ENCODE measurements at places on chromosomes 1 and 21. TPM values are rescaled to one million over a fixed set of nuclear protein-coding genes. Genes with fewer than 3 reads are reported as not detected.

DNA sequence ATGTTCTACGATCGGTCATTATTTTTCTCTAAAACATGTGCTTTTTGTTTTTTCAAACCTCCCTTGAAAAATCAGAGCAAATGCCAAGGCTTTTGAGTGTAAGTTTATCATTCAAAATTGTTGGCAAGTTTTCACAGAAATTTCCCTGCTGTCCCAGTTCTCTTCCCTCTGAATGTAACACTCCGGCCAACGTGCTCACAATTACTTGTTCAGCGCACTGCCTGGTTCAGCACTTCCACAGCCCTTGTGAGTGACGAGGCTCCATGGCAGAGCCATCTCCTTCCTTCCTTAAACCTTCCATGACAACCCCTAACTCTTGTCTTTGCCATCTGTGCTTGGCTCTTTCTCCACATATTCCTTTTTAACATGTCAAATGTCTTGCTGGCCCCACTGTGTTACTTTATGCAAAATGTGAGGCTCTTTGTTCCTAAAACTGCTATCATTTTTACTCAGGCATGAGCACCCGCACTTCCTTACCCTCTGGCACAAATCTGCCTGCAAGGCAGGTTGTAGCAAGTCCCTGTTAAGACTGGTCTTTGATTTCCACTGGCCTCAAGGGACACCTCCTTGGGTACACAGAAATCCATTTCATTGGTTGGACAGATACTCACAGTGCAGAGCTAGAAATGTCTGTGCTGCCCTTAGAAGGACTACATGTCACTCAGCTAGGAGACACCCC, 142.8 kb downstream of the HUNK start:
- no peak for DNase-seq
- no peak overlapping the region for H3K27ac ChIP-seq
- no peaks in the 10 kb centered on the region for H3K27me3 ChIP-seq
- no peaks in the 10 kb centered on the region for H3K36me3 ChIP-seq

GRCh38 chr1:12532405-12533315, 85.3 kb downstream of the DHRS3 start:
- H3K4me3 ChIP-seq, result no peak overlapping the region
- H3K27ac ChIP-seq, result no peak overlapping the region
- H3K27me3 ChIP-seq, result no peaks in the 10 kb centered on the region
- peaks cover 38% of the 10 kb centered on the region for H3K4me1 ChIP-seq

GRCh38 chr1:182426442-182427430, 23.2 kb upstream of the RGSL1 start:
- no peaks in the 10 kb centered on the region for H3K27me3 ChIP-seq
- no peak for DNase-seq
- no peaks in the 10 kb centered on the region for H3K36me3 ChIP-seq

- H3K4me3 ChIP-seq, result no peak overlapping the region
- no peaks in the 10 kb centered on the region for H3K36me3 ChIP-seq
- H3K4me1 ChIP-seq, result no peaks in the 10 kb centered on the region
- no peak for DNase-seq
- H3K27me3 ChIP-seq, result no peaks in the 10 kb centered on the region
These were observed 11.1 kb downstream of the DIPK1A start for GRCh38 chr1:92949937-92950817.

DNA sequence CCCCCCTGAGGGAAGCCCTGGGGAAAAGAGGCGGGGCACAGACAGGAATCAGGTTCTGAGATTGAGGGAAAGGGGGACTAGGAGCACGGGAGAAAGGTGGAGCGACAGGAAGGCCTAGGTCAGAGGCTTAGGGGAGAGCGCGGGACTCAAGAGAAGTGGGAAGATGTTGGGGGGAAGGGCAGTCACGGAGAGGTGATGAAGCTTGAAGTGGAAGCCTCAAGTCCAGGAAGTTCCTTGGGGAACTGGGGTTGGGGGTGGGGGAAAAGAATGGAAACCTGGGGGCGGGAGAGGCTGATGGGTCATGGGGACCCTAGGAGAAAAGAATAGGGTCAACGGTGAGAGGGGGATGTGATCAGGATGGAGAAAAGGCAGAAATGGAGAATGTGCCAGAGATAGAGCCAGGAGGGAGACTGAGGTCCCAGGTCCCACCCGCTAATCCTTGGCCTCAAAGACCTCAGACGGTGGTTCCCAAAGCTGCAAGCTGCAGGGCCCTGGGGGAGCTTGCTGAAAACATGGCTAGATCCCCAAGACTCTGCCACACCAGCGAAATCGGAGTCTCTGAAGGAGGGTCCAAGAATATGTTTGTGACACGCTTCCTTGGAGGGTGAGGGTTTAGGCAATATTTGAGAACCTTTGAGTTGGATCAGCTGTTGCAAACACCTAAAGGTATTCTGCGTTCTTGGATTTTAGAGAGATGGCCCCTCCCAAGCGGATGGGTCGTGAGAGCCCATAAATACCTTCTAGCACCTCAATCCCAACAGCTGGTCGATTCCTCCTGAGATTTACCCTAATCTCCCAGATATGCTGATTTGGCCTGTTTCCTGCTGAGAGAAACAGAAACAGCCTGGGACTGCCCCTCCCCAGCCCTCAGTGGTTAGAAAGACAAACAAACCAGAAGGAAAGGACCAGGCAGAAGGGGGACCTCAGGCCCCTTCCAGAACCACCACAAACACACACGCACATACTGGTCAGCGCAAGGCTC, 3.6 kb downstream of the C1orf232 start:
- peaks cover 33% of the 10 kb centered on the region for H3K4me1 ChIP-seq
- no peak for DNase-seq
- H3K36me3 ChIP-seq, result no peaks in the 10 kb centered on the region
- H3K27me3 ChIP-seq, result no peaks in the 10 kb centered on the region

DNA sequence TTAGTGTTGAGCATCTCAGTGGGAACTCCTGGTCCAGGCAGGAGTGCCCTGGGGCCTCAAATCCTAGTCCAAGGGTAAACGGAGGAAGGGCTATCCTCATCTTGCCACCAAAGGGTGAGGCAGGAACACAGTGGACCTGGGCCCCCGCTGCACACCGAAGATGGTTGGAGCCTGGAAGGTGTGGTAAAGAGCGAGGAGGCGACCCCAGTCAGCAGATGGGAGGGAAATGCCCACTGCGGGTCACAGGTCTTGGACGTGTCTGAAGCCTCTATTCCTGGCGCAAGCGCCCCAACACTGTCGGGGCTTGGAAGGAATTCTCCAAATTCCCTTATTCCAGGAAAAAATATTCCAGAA, 38.5 kb upstream of the SYNC start:
- peak overlapping the region; percentile 41 for H3K4me3 ChIP-seq
- no peak for DNase-seq
- H3K27ac ChIP-seq, result peak overlapping the region; percentile 93
- no peaks in the 10 kb centered on the region for H3K27me3 ChIP-seq
- peaks cover 65% of the 10 kb centered on the region for H3K4me1 ChIP-seq
- no peaks in the 10 kb centered on the region for H3K36me3 ChIP-seq

GRCh38 chr1:148354913-148355308, 128.2 kb downstream of the PPIAL4G start:
- H3K27me3 ChIP-seq, result no peaks in the 10 kb centered on the region
- H3K4me3 ChIP-seq, result no peak overlapping the region
- no peaks in the 10 kb centered on the region for H3K36me3 ChIP-seq
- H3K4me1 ChIP-seq, result no peaks in the 10 kb centered on the region
- no peak for DNase-seq
- no peak overlapping the region for H3K27ac ChIP-seq

GRCh38 chr1:34708106-34708505, 46.7 kb upstream of the GJB5 start:
- H3K27me3 ChIP-seq, result no peaks in the 10 kb centered on the region
- no peaks in the 10 kb centered on the region for H3K4me1 ChIP-seq
- H3K4me3 ChIP-seq, result no peak overlapping the region

DNA sequence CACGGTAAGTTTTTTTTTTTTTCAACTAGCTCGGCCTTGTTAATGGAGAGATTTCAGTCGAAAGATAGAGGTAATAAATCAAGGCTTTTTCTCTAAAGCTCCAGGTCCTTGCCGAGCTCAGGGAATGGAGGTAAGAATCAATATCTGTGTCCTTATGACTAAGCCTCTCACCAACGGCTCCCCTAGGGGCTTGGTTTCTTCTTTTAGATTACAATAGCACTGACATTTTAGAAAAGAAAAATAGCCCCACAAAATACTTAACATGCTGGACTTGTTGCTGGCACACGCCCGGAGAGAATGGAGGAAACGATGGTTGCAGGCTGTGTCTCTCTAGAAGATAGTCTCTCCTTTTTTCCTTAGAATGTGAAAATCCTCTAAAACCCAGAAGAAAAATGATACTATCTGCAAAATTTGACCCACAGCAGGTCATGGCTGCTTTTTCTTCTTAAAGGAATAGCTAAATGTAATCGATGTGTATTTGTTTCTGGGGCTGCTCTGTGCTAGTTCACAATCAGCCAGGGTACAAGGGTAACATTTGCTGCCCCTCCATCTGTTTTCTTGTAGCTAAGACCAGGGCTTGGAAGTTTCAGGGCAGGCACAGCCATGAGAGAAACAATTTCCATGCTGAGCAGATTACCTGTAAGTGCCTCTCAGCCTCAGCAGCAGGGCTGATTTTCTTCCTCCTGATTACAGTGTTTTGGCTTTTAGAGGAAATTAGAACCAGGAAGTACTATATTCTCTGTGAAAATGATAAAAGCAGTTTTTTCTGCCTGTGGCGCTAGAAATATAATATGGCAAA, 86.2 kb upstream of the GNG12 start:
- DNase-seq, result no peak
- no peaks in the 10 kb centered on the region for H3K27me3 ChIP-seq
- H3K36me3 ChIP-seq, result no peaks in the 10 kb centered on the region
- H3K27ac ChIP-seq, result no peak overlapping the region
- no peaks in the 10 kb centered on the region for H3K4me1 ChIP-seq
- H3K4me3 ChIP-seq, result no peak overlapping the region

GRCh38 chr1:204424621-204425020, 13.0 kb upstream of the PPP1R15B start:
- no peak overlapping the region for H3K27ac ChIP-seq
- DNase-seq, result no peak
- H3K27me3 ChIP-seq, result no peaks in the 10 kb centered on the region
- peaks cover 10% of the 10 kb centered on the region for H3K4me1 ChIP-seq

GRCh38 chr1:145785547-145785946, 38.3 kb downstream of the RNF115 start:
- DNase-seq, result no peak
- peaks cover 35% of the 10 kb centered on the region for H3K4me1 ChIP-seq
- H3K27me3 ChIP-seq, result no peaks in the 10 kb centered on the region
- no peaks in the 10 kb centered on the region for H3K36me3 ChIP-seq

GRCh38 chr1:116402333-116402732, 29.3 kb downstream of the ATP1A1 start:
- H3K4me1 ChIP-seq, result no peaks in the 10 kb centered on the region
- H3K27me3 ChIP-seq, result no peaks in the 10 kb centered on the region
- H3K27ac ChIP-seq, result no peak overlapping the region
- no peak overlapping the region for H3K4me3 ChIP-seq
- no peak for DNase-seq

DNA sequence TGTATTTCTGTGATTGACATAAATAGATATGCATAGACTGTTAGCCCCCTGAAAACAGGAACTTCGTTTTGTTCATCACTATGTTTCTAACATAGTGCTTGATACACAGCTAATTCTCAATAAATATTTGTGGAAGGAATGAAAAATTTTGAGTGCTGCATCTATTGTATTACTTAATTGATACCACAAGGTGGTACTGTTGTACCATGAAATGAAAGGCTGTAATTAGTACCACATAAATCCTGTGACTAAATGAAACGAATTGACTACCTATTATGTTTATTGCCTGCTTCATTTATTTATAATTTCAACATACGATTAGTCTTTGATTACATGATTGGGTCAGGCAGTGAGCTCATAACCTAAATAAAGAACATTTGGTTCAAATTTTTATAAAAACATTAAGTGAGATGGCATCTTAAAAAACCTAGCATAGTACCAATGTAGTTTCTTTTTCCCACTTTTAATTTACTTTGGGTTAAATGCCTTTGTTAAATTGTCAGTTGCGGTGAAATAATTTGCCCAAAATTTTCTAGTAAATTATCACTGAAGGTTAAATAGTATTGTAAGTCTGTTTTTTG, 15.0 kb upstream of the TGFB2 start:
- no peak overlapping the region for H3K27ac ChIP-seq
- H3K36me3 ChIP-seq, result no peaks in the 10 kb centered on the region
- no peak for DNase-seq
- no peaks in the 10 kb centered on the region for H3K27me3 ChIP-seq

DNA sequence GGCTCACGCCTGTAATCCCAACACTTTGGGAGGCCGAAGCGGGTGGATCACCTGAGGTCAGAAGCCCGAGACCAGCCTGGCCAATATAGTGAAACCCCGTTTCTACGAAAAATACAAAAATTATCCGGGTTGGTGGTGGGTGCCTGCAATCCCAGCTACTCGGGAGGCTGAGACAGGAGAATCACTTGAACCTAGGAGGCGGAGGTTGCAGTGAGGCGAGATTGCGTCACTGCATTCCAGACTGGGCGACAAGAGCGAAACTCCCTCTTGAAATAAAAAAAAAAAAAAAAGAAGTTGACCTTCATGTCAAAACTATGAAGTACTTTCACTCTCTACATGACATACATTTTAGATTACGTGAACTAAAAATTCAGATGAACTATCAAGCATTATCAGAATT, 153.7 kb downstream of the COL11A1 start:
- no peaks in the 10 kb centered on the region for H3K36me3 ChIP-seq
- H3K27me3 ChIP-seq, result no peaks in the 10 kb centered on the region
- H3K27ac ChIP-seq, result no peak overlapping the region

DNA sequence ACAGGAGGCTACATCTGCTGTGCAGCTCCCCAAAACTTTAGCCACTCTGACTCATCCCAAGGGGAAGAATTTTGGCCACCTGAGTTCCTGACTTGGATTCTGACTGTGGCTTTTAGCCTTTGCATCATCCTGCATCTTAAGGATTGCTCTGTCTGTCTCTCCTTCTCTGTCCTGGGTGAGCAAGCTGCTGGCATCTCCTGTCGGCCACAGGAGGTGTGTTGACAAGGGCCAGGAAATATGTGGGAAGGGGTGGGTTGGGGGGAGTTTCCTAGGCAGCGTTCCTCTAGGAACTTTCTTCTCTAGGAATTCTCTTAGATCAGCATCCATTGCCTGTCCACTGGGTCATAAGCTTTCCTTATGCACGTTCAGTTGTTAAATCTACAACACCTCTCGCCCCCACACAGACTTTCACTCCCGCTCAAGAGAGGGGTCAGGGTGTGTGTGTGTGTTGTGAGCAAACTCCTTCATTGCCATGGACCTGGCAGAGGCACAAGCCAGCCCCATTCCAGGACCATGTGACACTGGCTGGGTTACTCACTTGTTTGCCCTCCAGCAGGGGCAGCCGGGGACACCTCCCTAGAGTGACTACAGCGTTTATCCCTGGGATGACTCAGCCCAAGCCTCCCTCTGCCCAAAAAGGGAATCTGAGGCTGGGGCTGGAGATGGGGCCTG, 145.0 kb upstream of the DUSP10 start:
- no peaks in the 10 kb centered on the region for H3K36me3 ChIP-seq
- no peak overlapping the region for H3K27ac ChIP-seq
- DNase-seq, result peak; percentile 72
- H3K4me1 ChIP-seq, result peaks cover 5% of the 10 kb centered on the region
- H3K27me3 ChIP-seq, result no peaks in the 10 kb centered on the region

DCST1 gene
- total RNA-seq, result not detected

FAM78B gene
- total RNA-seq, result 14.5 TPM

RPF1 gene
- 17.9 TPM for total RNA-seq

TMEM234 gene
- 16.3 TPM for total RNA-seq

SH2D1B gene
- total RNA-seq, result not detected

SPRR2F gene
- total RNA-seq, result not detected

Data from body of pancreas (tissue), 4 donors.